Activated naive CD8-positive, alpha-beta T cell treated with anti-CD3 and anti-CD28 coated beads for 36 hours (primary cell): ENCODE measurements at places on chromosomes 12 and 14.

GRCh38 chr14:29045237-29045636, 278.6 kb downstream of the FOXG1 start:
- DNase-seq = no peak

DNA sequence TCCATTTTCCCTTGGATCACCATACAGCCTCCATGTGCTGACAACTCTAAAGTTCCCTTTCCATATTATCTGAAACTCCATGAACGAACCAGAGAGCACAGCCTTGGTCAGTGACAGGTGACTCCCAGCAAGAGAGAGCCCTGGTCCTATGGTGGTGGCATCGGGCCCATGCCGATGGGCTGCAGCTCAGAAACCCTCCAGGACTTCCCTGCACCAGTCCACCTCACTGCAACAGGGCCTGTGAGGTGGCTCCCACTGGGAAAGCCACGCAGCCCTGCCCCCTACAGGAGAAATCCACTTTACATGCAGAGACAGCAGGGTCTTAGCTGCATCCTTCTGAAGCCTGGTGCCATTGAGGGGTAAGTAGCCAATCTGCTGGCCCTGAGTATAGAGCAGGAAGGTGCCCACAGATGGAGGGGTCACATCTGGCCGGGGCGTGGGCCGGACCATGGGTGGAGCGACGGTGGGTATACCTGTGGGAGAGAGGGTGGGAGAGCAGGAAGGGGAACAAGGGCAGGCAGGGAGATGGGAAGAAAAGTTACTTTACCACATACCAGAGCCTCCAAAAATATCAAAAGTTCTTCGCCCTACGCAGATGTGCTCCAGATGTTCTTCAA, 24.7 kb downstream of the RTRAF start:
- no peak for DNase-seq

DNA sequence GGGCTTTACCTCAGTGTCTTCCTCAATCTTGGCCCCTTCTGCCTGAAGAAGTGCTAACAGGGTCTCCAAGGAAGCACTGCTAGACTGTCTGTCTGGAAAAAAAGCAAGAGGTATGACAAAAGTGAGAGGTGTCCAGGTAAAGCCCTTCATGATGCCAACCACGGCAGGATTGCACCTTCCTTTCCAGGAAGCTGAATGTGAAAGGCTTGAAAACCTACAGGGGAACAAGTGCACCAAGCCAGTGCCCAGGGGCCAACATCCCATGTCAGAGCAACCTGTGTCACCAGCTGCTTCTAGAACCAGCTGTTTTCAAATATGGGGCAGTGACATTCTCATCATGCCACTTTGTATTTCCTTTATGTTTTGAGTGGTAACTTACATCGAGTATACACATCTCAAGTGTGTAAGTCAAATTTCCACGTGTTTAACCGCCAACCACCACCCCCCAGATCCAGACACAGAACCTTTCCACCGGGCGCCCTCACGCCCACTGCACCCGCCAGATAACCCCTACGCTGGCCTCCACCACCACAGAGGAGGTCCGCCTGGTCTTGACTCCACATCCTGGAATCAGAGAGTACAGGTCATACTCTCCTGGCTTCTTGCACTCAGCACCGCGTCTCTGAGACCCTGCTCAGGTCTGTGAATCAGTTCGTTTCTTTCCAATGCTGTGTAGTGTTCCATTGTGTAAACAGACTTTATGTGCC, 27.3 kb downstream of the VPS37B start:
- no peak for DNase-seq

- DNase-seq = no peak
These were observed 69.8 kb downstream of the NCOR2 start for GRCh38 chr12:124497658-124498057.

- DNase-seq = no peak
These were observed 19.7 kb upstream of the NR1H4 start for GRCh38 chr12:100453951-100454350.

DNA sequence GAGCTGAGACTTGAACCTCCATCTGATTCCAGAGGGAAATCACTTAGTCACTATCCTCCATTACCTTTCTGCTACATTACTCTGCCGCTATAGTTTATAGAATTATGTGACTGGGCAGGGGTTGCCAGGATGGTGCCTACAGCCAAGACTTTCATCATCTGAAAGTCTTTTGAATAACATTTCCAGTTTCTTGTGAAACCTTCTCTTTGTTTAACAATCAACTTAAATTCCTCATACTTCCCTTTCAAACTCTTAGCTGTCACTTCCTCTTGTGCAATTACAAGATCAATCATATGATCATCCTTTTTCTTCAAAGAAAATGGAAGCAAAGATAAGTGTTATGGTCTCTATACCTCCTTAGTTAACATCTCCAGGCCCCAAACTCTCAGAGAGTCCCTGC, 25.4 kb upstream of the PELI2 start:
- no peak for DNase-seq

GRCh38 chr14:71448431-71449315, 483.6 kb upstream of the RGS6 start:
- no peak for DNase-seq

DNA sequence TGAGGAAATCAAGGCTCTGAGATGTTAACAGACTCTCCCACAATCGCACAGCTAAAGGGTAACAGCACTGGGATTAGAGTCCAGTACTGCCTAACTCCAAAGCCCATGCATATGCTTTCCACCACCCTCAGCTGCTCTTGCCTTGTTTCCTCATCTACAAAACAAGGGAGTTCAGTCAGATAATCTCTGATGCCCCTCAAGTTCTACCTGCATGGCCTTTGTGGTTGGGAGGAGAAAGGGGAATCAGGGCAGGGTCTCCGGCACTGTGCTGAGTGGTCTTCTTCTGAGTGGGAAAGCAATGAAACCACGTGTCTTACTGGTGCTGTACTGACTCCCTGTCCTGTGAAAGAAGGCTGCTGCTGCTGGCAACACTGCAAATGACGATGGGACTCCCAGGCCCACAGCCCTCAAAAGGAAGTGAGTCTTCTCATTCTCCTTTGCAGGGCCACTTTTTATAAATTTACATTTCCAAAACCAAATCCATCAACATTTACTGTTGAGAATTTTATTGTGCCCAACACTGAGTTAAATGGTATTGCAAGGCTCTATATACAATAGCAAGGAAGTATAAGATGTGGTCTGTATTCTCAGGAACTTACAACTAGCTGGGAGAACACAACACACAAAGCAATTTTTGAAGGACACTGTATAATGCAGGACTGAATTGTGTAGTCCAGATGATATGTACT, 19.7 kb upstream of the DUSP16 start:
- no peak for DNase-seq

DNA sequence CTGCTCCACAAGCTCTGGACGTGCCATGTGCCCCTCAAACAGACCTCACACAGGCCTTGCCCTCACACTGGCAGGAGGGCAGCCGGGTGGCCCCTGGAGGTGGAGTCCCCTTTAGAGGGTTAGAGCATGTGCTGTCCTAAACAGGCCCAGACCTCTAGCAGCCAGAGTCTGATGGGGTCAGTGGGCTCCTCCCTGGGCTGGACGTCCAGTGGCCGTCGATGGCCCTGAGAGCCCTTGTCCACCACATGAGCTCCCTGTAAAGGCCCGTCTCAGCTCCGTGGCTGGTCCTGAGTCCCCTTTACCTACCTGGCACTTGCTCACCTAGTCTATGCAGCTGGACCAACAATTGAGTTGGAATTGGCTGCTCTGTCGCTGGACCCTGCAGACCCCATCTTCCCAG, 3.8 kb downstream of the TMEM179 start:
- no peak for DNase-seq

GRCh38 chr12:107229827-107230226, 136.5 kb upstream of the CRY1 start:
- no peak for DNase-seq

GRCh38 chr12:68391937-68392336, 59.8 kb upstream of the MDM1 start:
- DNase-seq = no peak

DNA sequence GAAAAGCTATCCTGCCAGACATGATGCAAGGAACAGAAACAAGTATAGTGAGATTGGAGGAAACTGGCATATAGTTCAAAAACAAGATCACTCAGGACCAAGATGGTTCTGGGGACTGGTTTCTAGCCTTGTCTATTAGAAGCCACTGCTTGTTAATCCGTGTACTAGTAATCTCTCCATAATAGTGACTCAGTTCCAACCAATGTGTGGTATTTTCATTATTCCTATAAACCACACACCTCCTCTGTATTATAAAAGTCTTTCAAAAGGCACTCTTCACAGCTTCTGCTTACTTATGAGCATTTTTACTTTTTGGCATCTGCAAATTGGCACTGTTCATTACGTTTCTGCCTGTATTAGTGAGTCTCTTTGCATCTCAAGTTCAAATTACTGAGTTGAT, 140.3 kb downstream of the SLC6A15 start:
- no peak for DNase-seq

GRCh38 chr14:27605282-27605681, 1007.4 kb upstream of the NOVA1 start:
- DNase-seq = no peak

DNA sequence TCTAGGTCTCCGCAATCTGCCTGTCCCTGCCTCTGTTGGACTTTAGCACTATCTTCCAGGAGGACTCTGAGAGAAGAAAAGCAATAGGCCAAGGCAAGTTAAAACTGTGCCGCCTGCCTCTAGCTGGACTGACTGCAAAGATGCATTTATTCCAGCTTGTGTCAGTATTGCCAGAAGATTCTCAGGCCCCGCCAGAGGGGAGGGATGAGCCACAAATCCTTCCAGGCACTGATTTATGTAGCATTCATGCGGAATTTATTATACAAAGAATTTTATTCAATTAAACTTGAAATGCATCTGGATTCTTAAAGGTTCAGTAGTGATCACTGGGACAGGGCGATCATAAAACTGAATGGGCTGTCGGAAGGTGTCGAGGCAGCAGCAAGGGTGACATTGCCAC, 19.8 kb downstream of the MMAB start:
- DNase-seq = no peak

DNA sequence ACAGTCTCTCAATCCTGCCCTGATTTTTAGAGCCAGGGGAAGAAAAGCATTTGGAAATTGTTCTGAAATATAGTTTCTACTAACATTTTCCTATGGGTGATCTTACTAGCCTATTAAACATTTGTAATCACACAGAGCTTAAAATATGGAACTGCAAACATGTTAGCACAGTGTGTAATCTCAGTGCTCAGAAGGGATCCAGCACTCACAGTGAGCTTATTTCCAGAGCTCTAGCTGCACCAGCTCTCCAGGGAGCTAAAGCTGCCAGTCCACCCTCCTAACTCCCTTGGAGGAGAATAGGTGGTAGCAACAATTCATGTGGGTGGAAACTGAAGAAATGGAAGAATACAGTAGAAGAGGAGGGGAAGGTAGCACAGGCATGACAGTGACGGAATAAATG, 64.9 kb upstream of the SYT1 start:
- no peak for DNase-seq

- no peak for DNase-seq
These were observed 8.1 kb downstream of the LETMD1 start for GRCh38 chr12:51056242-51056641.

- DNase-seq = no peak
These were observed 15.5 kb downstream of the TPCN1 start for GRCh38 chr12:113236539-113237399.
